ENCODE measurements at places on chromosomes 3 and 15.

DNA sequence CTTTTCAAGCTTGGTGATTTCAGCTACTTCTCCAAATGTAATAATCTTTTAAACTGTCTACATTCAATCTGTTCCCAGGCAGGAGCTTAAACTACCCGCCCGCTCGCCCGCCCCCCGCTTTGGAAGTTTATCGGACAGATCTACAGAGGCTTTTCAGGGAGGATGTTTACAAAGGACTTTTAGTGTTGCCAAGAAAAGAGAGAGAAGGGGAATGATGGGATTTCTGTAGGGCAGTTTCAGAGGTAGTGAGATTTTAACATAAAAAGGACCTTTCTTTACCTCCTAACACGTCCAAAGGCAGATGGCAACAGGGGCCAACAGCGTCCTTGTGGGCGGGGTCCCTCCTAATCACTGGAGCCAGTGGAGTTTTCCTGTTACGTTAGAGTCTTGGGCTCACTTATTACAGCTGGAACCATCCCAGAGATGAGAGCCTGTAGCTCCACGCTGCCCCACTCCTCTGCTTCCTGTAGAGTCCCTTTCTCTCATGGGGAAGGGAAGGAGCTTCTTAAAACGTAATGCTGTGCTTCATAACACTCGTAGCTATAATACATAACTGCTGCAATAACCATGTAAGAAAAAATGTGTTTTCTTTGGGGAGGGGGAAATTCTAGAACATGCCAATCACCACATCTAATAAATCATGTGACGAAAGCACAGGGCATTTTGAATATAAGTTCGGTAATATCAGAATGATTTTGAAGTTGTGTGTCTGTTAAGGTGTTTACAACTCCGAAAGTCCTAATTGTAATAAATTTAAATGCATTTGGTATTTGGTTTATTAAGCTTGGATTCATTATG, 30.9 kb downstream of the HES1 start:
- no peak for DNase-seq

GRCh38 chr15:86077070-86077469, 2.6 kb upstream of the AGBL1 start:
- DNase-seq, result no peak

- no peak for DNase-seq
These were observed 57.6 kb upstream of the FXR1 start for GRCh38 chr3:180854887-180855286.

DNA sequence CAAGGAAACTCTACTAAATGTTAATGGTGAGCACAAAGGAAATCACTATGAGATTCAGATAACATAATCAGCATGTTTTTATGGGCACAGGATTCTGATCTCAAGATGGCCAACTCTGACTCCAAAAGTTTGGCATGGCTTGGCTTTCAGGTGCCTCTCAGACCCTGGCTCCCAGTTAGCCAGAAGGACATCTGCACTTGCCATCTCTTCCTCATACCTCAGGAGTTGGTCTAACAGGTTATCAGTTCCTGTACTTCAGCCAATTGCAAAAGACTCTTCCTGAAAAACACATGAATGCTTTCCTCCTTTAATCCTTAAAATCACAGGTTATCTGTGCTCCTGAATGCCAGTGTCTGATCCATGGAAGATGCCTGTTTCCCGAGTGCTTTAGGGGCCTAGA, 25.0 kb downstream of the TMPRSS7 start:
- no peak for DNase-seq

DNA sequence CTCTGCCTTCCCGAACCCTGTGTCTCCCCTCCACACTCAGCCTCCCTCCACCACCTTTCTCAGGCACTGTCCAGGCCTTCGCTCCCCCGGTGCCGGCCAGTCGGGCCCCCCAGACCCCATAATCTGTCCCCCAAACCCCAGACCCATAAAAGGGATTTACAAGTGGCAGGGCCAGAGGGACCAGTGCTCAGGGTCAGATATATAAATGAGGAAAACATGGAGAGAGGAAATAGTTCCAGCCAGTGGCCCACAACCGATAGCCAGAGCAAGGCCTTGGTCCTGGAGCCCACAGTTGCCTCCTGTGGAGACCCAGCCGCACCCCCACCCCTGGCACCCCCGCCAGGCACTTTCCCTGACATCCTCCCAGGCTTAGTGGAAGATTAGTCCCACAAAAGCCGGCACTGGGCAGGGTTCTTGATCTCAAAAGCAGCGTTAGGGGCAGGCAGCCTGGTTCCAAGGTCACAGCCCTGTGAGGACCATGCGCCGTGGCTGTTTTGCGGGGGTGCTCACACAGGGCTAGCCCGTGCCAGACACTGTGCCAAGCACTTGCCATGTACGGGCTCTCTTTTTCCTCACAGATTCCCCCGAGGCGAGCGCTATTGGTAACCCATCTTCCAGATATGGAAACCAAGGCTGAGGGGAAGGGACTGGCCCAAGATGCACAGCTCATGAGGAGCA, 1.1 kb upstream of the PLXND1 start:
- no peak for DNase-seq

GRCh38 chr15:63987796-63988378, 58.4 kb downstream of the DAPK2 start:
- no peak for DNase-seq

DNA sequence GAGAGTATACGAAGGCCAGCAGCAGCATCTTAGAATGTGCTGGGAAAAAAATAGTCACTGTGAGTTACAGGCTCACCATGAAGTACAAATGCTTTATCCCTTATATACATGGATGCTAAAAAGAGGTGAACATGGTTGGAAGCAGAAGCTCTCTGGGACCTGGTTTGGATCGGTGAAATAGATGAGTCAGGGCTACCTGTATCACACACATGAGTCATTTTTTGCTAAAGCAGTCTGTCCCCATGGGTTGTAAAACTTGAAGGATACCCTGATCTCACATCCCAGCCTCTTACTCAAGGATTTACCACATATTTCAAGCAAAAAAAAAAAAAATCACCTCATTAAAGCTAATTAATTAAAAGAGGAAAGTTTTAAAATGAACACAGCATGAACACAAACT, 6.9 kb upstream of the SERPINI2 start:
- DNase-seq, result no peak

Data from amniotic stem cell (primary cell).